ENCODE measurements at places on chromosomes 4 and X. TPM values are rescaled to one million over a fixed set of nuclear protein-coding genes. Genes with fewer than 3 reads are reported as not detected.

PABPC4L gene
- 0.13 TPM for total RNA-seq

CENPI gene
- total RNA-seq: 44.7 TPM

FGF13 gene
- total RNA-seq: not detected

GRCh38 chr4:1753294-1753696 is 32.0 kb downstream of the TACC3 start:
- no peak for DNase-seq

RXFP1 gene
- not detected for total RNA-seq

DNA sequence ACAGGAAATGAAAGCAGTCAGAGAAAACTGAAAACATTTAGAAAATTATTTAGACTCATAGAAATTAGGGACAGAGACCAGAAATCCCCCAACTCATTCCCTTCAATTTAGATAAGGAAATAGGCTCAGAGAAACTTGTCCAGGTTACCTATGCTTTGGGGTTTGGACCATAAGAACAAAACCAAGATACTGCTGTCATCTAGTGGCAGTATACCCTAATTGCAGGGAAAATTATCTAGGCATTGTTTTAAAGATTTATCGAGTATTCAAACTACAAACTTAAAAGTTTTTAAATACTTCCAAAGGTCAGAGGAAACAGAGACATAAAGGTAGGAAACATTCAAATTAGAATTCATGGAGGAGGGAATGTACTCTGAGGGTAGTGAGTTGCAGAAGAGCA is 67.0 kb upstream of the KLHL13 start:
- no peak for DNase-seq

DNA sequence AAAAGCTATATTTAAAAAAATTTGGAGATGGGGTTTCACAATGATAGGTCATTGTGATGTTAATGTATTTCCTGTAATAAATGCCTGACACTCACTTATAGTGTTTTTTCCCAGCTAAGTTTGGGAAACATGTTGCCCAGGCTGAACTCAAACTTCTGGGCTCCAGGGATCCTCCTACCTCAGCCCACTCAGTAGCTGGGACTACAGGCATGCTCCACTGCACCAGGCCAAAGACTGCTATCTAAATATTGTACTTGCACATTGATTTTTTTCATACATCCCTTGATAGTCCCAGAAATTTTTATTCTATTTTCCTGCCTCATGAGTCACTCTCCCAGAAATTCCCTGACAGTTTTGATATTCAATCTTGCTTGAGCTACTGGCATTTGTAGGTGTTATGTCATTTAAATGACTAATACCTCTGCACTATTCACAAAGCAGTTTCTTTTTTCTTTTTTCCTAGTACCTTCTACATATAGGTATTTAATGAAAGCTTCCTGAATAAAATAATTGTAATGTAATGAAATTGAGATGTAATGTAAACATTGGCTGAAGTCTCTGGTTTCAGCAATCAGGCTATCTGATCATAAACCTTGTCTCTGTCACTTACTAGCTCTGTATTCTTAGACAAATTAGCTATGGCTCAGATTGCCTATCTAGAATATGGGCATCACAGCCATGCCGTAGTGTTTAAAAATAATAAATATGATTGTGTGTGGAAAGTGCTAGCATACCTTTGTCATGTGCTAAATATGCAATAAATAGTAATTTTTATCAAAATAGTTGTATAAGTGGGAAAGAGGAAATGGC is 1973.0 kb upstream of the AGA start:
- no peak for DNase-seq

WAS gene
- not detected for total RNA-seq

DNA sequence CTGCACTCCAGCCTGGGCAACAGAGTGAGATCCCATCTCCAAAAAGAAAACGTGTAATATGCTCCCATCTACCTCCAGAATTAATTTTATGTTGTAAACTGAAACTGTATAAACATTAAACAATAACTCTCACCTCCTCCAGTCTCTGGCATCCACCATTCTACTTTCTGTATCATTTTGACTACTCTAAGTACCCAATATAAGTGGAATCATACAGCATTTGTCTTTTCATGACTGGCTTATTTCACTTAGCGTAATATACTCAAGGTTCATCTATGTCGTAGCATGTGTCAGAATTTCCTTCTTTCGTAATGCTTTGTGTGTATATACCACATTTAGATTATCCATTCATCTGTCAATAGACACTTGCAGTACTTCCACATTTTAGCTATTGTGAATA is 20.6 kb downstream of the F8 start:
- no peak for DNase-seq

ASB12 gene
- total RNA-seq: not detected

CTAG1A gene
- not detected for total RNA-seq

GRCh38 chr4:86971355-86971683 is 36.5 kb downstream of the AFF1 start:
- DNase-seq: no peak

TMPRSS11A gene
- not detected for total RNA-seq

DNA sequence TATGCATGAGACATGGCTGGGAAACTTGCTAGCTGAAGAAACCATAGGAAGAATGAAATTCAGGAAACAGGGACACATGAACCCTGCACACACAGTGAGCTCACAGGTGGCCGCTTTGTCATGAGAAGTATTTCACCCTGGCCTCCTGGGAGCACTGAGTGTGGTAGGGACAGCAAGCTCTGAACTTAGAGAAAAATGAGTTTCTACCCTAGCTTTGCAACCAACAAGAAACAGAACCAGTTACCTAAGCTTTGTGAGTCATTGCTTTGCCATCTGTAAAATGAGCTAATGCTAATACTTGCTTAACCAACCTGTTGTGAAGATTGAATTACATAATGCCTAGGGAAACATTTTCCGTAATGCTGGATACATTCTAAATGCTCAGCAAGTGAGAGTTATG is 206.6 kb upstream of the HS3ST1 start:
- DNase-seq: no peak

- peak; percentile 83 for DNase-seq
These were observed 475.7 kb upstream of the SLIT2 start for GRCh38 chr4:19776021-19776459.

CLNK gene
- not detected for total RNA-seq

CFI gene
- total RNA-seq: 25.1 TPM

DNA sequence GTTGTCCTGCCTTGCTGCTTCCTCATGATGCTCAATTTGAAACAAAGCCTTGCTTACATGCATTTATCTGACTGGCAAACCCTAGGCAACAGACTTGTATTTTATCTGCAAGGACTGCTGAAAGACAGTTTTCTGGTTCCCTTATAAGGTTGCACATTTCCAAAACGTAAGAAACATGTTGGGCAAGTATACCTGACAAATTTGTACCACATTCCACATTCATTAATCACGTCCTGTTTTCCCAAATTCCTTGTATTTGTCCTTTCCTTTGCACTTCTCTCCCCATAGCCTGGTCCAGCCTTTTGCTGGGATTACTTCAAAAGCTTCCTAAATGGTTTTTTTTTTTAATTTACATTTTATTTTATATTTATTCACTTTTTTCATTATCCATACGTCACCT is 310.1 kb downstream of the PPP3CA start:
- peak; percentile 47 for DNase-seq

- DNase-seq: no peak
These were observed 318.7 kb downstream of the CAMK2D start for GRCh38 chr4:113442826-113443225.

- no peak for DNase-seq
These were observed 535.2 kb downstream of the GALNTL6 start for GRCh38 chr4:172348426-172348825.

DNA sequence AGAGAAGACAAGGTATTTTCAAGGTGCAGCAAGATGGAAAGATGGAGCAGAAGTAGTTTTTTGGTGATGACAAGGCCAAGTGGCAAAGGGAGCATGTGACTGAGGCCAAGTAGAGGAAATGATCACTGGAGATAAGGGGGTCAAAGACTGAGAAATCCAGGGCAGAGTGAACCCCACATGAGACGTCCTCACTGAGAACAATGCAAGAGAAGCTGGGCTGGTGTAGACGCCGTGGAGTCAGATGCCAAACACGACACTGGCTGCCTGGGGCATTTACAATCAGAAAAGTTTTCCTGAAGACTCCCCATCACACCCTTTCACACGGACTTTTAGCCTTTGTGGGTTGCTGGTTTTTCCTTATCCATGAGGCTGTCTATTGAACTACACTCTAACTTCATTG is 69.3 kb downstream of the FAM184B start:
- no peak for DNase-seq

DNA sequence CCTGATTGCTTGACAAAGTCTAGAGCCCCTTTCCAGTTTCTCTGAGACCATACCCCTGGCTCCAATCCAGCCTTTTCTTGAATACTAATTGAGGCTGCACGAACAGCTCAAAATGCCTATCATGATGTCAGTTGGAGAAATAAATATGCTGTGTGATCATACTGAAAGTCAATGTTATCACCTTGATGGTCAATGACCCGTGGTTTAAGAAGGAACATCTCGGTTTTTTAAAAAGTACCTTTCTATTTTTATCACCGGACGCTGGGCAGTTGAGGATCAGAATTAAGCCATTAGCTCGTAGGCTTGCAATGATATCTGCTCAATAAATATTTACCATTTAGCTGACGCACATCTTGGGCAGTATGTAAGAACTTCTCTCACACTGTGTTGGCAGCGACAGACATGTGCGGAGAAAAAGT is 852 bp upstream of the WDR44 start:
- no peak for DNase-seq

TMEM150C gene
- total RNA-seq: 4.4 TPM

DNA sequence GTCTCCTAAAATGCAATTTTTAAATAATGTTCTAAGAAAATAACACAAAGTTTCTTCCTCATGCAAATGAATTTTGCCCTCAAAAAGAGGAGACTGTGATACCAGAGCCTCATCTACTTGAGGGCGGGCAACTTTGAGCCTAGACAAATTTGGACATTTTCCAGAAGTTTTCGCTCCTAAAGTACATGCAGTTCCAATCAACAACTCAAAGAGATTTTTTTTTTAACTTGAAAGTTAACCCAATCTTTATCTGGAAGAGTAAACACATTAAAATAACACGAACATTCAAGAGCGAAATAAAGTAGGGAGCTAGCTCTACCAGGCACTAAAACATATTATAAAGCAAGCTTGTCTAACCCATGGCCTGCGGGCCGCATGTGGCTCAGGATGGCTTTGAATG is 29.4 kb upstream of the FBXW7 start:
- no peak for DNase-seq

DNA sequence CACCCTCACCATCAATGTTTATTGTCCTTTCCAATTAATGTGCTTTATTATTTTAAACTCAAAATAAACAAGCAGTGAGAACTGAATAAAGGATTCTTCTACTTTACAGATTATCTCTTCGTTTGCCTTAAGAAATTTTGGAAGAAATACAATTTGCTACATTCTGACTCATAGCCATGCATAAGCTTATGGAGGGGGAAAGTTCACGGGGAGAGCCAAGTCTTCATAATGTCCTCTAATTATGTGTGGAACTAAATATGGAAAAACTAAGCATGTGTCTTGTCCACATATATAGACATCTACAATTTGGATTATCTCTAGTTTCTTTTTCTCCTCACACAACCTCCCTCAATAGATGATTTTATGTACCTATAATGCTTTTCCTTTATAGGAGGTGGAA is 17.5 kb downstream of the CXCL13 start:
- no peak for DNase-seq

PRDX4 gene
- 170 TPM for total RNA-seq

YY2 gene
- total RNA-seq: 1.1 TPM

NSUN7 gene
- 0.21 TPM for total RNA-seq

GRCh38 chr4:78666830-78667258 is 109.3 kb upstream of the BMP2K start:
- no peak for DNase-seq

TLR2 gene
- 1.3 TPM for total RNA-seq

DNA sequence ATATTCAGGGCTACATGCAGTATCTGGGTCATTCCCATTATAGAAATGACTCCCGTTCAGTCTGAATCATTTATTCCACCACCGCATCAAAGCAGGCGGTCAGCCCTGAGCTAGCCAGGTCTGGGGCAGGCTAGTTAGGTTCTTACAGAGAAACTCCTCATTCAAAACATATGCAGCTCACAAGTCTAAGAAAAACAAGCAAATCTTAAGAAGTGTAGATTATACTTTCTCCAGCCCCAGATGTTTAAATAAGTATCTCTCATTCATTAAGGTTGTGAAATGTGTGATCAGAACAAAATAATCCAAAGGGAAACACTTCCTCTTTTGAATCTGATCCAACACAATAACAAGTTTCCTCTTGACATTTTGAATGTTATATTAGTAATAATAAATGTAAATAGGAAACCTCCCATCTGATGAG is 441.9 kb downstream of the INPP4B start:
- DNase-seq: no peak

WNK3 gene
- total RNA-seq: 2.3 TPM

DNA sequence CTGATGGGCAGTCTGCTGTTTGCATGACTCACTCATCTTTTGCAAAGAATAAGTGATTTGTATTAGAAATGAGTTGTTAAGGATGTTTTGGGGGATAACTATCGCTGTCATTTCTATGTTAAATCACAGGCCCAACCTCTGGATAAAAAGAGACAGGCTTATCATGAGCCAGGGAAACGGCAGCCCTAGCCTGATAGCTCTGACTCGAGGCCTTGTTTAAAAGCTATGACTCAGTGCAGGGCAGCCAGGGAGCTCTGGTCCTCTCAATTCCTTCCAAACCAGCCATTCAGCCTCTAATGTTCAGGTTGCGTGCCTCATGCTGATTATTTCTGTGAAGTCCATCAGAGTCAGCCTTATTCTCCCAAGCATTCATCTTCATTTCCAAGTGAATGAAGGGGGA is 305.9 kb upstream of the HAND2 start:
- no peak for DNase-seq

- no peak for DNase-seq
These were observed 57.1 kb upstream of the USP38 start for GRCh38 chr4:143127621-143128020.

- no peak for DNase-seq
These were observed 15.4 kb downstream of the UBE2A start for GRCh38 chrX:119589810-119590209.

- DNase-seq: no peak
These were observed 89.6 kb downstream of the KCNIP4 start for GRCh38 chr4:21858971-21859370.

- peak; percentile 3 for DNase-seq
These were observed 33.1 kb downstream of the OSTC start for GRCh38 chr4:108683479-108683878.

LRAT gene
- total RNA-seq: not detected

DNA sequence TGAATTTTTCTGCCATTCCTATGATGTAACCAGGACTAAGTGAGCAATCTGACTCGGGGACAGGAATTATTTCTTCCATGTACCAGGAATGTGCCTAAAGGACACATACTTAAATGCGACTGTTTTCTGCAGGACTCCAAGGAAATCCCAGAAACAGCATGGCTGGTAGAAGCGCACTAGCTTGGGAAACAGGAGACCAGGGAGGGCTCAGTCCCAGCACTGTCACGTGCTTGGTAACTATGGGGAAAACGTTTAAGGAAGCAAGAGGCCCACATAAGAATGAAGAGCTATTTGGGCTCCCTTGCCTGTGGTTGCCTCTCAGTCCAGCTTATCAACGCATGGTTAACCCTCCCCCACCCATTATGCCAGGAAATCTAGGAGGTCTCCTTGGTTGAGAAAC is 19.6 kb downstream of the MPP1 start:
- DNase-seq: no peak

FHL1 gene
- total RNA-seq: 96.7 TPM
